GM12864 (cell line): ENCODE measurements at places on chromosomes 6 and 20.

DNA sequence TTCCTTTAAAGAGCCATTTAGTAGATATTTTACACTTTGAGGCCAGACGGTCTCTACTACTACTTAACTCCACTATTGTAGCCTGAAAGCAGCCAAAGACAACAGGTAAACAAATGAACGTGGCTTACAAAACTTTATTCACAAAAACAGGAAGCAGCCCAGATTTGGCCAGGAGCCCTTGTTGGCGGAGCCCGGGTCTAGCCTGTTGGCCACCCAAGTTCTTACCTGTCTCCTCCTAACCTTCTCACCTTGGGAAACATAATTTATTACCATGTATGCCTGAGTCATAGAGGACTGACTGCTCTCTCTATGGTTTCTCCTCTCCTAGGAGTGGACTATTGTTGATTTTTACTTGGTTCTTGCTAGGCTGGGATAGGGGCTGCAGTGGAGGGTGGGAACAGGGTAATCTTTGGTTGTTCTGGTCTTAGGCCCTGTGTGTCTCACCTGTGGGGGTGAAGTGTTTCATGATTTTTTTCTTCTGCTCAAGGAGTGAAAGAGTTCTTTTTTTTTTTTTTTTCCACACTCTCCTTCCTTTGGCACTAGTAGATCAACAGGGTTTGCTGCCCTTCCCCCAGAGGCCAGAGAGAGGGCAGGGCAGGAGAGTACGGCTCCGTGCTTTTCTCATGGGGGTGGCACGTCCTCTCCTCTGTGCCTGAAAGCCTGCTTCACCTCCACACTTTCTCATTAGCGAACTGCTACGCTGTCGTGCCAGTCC lies 90.0 kb downstream of the RPP40 start:
- DNase-seq = no peak

DNA sequence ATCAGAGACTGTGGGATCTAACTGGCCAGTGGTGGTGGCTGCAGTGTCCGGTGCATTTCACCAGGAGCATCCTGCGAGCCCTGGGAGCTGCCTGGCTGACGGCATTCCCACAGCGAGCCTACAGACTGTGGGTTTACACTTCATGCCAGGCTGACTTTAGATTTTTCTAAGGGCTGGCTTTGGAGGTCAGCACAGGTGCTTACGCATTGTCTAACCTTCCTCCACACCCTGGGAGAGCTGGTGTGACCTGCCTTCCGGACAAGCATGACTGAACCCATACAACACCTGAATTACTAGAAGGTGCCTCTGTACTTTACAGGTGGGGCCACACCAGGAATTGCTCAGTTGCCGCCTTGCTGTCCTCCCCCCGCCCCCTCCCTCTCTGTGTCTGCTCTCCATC lies 96.2 kb downstream of the RREB1 start:
- no peak for DNase-seq

- no peak for DNase-seq
These were observed 1.7 kb upstream of the MYO6 start for GRCh38 chr6:75747152-75747992.

GRCh38 chr20:63264519-63264918 lies 8.1 kb upstream of the ARFGAP1 start:
- DNase-seq = no peak

- DNase-seq = no peak
These were observed 30.2 kb downstream of the ZHX3 start for GRCh38 chr20:41287327-41287726.

- DNase-seq = no peak
These were observed 34.6 kb upstream of the TAGAP start for GRCh38 chr6:159079367-159079766.

- no peak for DNase-seq
These were observed 100.8 kb upstream of the MRPS10 start for GRCh38 chr6:42318480-42318879.

- DNase-seq = no peak
These were observed at the start of gene CCN6 for GRCh38 chr6:112054001-112054400. Gene CCN6 (plus strand): TSS chr6:112054104. CDS start chr6:112054358, 254 bp downstream.

DNA sequence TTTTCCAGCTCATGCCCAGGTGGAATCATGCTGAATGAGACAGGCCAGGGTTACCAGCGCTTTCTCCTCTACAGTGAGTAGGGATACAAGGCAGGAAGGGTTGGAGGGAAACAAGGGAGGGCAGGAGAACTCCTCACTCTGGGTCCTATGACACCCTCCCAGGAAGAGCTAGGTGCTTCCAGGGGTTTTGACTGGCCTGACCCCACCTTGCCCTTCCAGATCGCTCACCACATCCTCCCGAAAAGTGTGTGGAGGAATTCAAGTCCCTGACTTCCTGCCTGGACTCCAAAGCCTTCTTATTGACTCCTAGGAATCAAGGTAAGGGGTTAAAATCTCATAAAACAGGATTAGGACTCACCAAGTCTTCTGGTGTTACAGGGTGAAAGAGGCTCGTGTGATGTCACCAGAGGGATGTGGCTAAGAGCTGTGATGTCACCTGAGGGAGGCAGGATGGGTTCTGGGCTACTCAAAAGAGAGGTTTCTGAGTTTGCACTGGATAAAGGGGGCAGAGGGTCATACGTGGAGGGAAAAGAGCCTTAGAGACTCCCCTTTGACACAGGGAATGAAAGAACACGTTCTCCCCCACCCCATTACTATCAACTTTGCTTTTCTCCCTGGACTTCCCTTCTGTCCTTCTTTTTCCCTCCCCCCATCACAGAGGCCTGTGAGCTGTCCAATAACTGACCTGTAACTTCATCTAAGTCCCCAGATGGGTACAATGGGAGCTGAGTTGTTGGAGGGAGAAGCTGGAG lies 1.9 kb downstream of the APOM start:
- DNase-seq = no peak

- DNase-seq = no peak
These were observed 19.1 kb upstream of the IRF4 start for GRCh38 chr6:372336-372911.

DNA sequence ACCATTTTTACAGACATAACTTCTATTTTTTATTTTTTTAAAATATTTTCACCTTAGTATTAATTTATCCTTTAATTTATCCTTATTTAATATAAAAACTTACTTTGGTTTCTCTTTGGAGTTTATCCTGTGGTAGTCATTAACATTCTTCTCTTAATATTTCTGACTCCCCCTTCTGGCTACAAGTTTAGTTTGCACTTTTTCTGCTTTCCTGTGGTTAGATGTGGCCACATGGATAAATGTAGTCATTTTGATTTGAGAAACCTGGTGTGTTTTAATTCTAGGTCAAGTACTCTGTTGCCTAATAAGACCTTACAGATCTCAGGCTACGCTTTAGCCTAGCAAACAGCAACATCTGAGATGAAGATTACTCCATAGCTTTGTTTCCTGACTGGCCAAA lies 1187.5 kb downstream of the HACE1 start:
- no peak for DNase-seq

- DNase-seq = no peak
These were observed 33.3 kb downstream of the JPH2 start for GRCh38 chr20:44153636-44154043.

DNA sequence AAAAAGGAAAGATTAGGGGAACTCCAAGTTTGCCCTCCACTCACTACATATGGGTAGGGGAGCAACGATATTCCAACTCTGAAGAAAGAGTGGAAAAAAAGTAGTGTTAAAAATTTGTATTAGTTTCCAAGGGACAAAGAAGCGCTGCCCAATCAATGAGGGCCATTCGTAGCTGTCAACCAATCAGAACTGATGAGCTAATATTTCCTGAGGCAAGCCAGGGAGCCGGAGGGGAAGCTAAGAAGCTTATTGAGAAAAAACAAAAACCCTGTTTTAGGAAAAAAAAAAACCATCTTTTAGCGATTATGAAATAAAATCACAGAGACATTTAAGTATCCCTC lies 59.5 kb downstream of the TRIM38 start:
- DNase-seq = no peak

DNA sequence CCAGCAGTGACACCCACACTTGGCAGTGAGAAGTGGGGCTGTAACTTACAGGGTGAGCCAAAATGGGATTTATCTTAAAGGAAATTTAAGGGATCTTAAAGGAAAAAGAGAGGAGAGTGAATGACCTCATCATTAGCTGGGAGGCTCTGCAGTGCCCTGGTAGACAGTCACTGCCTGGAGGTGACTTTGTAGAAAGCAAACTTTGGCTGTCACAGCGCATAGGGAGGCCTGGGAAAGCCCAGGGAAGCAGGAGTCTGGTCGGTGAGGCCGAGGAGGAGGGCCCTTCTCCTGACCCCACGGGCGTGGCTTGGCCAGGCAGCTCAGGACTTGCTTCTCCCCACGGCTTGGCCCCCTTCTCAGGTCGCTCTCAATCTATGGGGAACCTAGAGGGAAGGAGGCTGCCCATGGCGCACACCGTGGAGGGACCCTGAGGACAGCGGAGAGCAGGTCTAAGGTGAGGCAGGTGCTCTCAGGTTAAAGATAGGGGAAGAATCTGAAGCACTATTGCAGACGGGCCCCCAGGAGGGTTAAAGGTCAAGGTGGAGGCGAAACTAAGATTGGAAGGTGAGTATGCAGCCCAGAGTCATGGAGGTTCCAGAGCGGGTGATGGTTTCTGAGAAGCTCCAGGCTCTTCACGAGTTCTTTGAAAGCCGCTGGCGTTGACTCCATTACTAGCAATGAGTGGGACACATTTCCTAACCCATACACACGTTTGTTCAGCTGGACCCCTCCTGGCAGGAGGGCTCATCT lies 15.6 kb upstream of the RIPK1 start:
- DNase-seq = no peak

GRCh38 chr6:9927275-9927674 lies 487.6 kb downstream of the TFAP2A start:
- no peak for DNase-seq

- DNase-seq = no peak
These were observed 70.9 kb downstream of the VIP start for GRCh38 chr6:152821525-152821924.

DNA sequence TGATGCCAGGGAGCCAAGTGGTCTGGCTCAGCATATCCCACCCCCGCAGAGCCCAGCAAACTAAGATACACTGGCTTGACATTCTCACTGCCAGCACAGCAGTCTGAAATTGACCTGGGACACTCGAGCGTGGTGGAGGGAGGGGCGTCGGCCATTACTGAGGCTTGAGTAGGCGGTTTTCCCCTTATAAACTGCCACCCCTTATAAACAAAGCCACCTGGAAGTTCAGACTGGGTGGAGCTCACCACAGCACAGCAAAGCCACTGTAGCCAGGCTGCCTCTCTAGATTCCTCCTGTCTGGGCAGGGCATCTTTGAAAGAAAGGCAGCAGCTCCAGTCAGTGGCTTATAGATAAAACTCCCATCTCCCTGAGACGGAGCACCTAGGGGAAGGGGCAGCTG lies 19.4 kb downstream of the TINAG start:
- DNase-seq = no peak

GRCh38 chr20:63578224-63579016 lies 4.4 kb upstream of the HELZ2 start:
- no peak for DNase-seq

DNA sequence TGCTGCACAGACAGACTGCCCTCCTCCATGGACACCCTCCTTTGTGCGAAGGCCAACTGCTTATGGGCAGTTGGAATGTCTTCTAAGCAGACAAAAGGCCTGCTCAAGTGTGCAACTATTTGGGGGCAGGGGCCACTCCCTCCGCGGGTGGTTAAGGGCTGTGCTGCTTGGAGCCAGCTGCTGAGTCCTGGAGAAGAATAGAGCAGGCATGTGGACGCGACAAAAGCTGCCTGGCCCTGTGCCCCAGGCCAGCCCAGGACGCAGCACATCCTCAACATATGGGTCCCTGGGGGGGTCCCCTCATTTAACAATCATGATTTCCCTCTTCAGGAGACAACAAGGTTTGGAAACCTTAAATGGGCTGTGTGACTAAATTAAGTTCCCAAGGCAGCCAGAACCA lies 45.5 kb upstream of the ENTPD6 start:
- DNase-seq = no peak

DNA sequence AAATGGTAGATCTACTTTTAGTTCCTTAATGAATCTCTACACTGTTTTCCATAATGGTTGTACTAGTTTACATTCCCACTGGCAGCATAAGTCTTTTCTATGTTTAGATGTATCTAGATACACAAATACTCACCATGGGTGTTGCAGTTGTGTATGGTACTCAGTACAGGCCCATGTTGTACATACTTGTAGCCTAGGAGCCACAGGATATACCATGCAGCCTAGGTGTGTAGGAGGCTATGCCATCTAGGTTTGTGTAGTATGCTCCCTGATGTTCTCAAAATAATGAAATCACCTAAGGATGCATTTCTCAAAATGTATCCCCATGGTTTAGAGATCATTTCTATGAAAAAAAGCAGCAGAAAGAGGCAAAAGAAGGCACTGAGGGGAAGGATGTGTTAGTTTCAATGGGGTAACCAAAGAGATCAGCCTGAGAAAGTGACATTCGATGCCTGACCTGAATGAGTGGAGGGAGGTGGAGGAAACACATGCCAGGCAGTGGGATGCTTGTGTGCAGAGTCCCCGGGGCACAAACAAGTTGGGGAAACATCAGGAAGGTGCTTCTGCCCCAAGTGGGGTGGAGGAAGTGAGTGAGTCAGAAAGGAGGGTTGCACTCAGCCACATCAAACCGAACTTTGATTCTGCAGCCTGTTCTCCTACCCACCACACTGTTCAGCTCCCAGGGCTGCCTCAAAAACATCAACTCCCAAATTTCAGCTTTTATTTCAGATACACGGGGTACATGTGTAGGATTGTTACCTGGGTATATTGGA lies 191.2 kb downstream of the ZNF217 start:
- no peak for DNase-seq

GRCh38 chr20:32195581-32195980 lies 12.0 kb downstream of the PLAGL2 start:
- DNase-seq = no peak

- DNase-seq = no peak
These were observed 122.9 kb upstream of the SLC22A23 start for GRCh38 chr6:3579652-3580175.

DNA sequence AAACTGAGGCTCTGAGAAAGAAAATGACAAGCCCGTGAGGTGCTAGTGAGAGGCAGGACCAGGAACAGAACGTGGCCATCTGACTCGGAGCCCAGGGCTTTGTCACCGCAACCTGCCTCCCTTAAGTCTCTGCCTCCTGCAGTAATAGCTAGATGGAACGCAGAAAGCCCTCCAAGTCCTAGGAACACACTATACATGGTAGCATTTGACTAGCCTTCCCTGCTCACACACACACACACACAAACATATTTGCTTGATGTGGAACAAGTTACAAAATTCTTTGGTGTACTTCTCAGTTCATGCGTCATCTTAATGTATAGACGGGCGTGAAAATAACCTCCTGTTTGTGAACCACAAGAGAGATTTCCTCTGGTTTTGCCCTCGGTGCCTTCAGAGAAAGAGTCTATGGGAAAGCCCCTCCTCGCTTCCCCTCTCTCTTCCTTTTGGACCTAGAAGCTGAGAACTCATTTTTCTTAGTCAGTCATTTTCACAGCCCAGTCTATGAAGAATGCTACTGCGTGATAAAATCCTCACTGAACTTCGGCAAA lies 38.8 kb downstream of the C6orf52 start:
- DNase-seq = no peak

DNA sequence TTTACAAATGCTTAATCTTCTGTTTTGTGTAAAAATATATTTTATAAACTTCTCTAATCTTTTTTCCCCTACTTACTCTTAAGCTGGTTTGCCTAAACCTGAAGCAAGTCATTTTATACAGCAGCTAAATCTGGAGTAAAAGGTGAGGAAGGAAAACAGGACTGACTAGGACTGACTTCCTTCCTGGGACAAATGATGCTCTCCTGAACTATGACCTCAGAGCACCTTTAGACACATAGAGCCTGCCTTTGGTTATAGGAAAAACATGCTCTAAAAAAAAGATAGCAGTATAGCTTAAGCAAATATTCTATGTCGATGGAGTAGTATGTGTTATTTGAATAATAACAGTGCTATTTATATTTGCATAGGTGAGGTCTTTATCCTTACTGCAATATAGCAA lies 21.5 kb upstream of the ADGRG6 start:
- no peak for DNase-seq
